Activated CD4-positive, alpha-beta memory T cell treated with anti-CD3 and anti-CD28 coated beads, Interleukin-2, amount 10 ng/mL, durations not matched to agents 7 days and 5 days (primary cell): ENCODE measurements at places on chromosomes 1 and 21.

DNA sequence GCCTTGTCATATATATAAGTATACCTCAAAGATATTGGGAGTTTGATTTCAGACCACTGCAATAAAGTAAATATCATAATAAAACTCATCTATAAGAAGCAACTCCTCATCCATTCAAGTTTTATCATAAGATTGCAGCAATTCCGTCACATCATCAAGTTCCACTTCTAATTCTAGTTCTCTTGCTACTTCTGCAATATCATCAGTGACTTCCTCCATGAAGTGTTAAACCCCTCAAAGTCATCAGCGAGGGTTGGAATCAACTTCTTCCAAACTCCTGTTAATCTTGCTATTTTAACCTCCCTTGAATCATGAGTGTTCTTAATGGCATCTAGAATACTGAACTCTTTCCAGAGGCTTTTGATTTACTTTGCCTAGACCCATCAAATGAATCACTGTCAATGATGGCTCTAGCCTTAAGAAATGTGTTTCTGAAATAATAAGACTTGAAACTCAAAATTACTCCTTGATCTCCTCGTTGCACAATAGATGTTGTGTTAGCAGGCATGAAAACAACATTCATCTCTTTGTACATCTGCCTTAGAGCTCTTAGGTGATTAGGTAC is 88.3 kb downstream of the RPE65 start:
- H3K4me1 ChIP-seq: no peaks in the 10 kb centered on the region
- no peak for DNase-seq

GRCh38 chr21:37383086-37383485 is 16.5 kb downstream of the DYRK1A start:
- no peak overlapping the region for H3K27ac ChIP-seq
- peaks cover 29% of the 10 kb centered on the region for H3K36me3 ChIP-seq
- H3K4me3 ChIP-seq: no peak overlapping the region
- H3K27me3 ChIP-seq: no peaks in the 10 kb centered on the region
- DNase-seq: no peak

- H3K4me3 ChIP-seq: no peak overlapping the region
- H3K27me3 ChIP-seq: peaks cover 45% of the 10 kb centered on the region
- H3K36me3 ChIP-seq: peaks cover 3% of the 10 kb centered on the region
- DNase-seq: no peak
- peaks cover 1% of the 10 kb centered on the region for H3K4me1 ChIP-seq
Observed at GRCh38 chr1:165234149-165234548, 122.4 kb downstream of the LMX1A start.

DNA sequence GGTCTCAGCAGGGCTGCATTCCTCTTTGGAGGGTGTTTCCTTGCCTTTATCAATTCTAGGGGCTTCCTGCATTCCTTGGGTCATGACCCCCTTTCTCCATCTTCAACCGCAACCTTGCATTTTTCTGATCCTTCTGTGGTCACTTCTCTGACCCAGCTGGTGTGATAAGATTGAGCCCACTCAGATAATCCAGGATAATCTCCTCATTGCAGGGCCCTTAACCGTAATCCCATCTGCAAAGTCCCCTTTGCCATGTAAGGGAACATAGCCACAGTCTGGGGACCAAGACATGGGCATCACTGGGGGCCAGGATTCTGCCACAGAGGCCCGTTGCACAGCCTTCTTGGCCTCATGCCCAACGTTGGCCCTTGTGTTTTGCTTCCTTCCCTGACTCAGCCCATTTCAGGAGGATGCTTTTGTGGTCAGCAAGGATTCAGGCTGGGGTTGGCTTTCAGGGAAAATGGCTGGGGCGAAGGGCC is 35.0 kb upstream of the IL19 start:
- peaks cover 72% of the 10 kb centered on the region for H3K4me1 ChIP-seq
- no peak for DNase-seq
- no peak overlapping the region for H3K4me3 ChIP-seq
- no peaks in the 10 kb centered on the region for H3K27me3 ChIP-seq

GRCh38 chr1:11116318-11116717 is 16.6 kb upstream of the EXOSC10 start:
- no peaks in the 10 kb centered on the region for H3K4me1 ChIP-seq
- DNase-seq: no peak
- no peak overlapping the region for H3K27ac ChIP-seq
- no peaks in the 10 kb centered on the region for H3K27me3 ChIP-seq
- H3K36me3 ChIP-seq: peaks cover 41% of the 10 kb centered on the region

DNA sequence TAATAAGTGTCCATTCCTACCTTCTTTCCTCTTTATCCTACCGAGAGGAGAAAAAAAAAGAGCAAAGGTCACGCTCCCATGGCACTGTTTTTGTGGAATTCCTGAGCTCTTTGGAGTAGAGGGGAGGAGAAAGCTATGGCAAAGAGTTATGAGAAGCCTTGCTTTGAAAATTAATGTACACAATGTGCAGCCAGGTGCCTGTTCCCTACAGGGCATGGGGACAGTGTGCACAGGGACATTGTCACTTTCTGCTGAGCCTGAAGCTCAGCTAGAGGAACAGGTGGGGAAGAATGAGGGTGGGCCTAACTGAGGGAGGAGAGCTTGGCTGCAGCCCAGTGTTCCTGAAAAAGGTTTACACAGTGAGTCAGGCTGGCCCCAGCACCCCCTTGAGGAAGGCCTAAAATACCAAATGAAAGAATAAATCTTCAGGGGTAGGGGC is 66.1 kb downstream of the PLXNA2 start:
- no peaks in the 10 kb centered on the region for H3K36me3 ChIP-seq
- no peaks in the 10 kb centered on the region for H3K4me1 ChIP-seq
- peaks cover 9% of the 10 kb centered on the region for H3K27me3 ChIP-seq
- H3K27ac ChIP-seq: no peak overlapping the region

DNA sequence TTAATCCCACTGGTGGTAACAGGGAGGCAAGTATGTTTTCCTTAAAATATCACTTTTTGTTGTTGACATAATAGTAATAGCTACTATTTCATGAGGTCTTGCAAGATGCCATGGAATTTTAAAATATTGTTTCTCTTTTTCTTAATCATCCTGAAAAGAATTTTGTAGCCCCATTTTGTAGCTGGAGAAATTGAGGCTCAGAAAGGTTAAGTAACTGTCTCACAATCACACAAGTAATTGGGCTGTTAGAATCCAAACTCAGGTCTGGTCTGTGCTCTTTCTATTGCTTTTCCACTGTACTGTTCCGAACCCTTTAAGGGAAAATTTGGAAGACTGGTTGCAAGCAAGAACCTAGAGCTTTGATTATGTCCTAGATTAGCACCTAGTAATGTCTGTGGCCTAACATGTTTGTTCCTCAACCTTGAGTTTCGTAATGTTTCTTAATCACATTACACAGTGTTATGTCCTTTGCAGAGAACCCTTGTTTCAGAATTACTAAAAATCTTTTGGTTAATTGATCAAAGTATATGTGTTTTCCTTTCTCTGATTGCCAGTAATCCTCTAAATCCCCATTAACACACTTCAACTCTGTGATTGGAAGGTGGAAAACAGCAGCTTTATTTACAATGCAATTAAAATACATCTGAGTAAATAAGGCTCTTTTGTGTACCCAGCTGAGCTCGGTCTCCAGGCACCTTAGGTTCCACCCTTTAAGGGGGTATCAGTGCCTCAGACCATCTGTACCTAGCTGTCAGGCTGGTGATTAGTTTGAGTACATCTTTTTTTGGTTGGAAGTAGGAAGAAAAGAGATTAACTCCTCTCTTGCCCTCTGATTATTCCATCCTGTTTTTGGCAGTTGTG is 10.4 kb downstream of the LRRC42 start:
- H3K27me3 ChIP-seq: no peaks in the 10 kb centered on the region
- no peak for DNase-seq
- peaks cover 27% of the 10 kb centered on the region for H3K36me3 ChIP-seq
- peaks cover 15% of the 10 kb centered on the region for H3K4me1 ChIP-seq
- H3K4me3 ChIP-seq: no peak overlapping the region
- no peak overlapping the region for H3K27ac ChIP-seq

- H3K27me3 ChIP-seq: peaks cover 13% of the 10 kb centered on the region
- H3K4me1 ChIP-seq: peaks cover 10% of the 10 kb centered on the region
- no peaks in the 10 kb centered on the region for H3K36me3 ChIP-seq
- H3K4me3 ChIP-seq: no peak overlapping the region
- no peak overlapping the region for H3K27ac ChIP-seq
- DNase-seq: no peak
Observed at GRCh38 chr1:113281550-113281949, 108.8 kb upstream of the MAGI3 start.
